ENCODE measurements at places on chromosomes 16 and 17.

- DNase-seq, result no peak
Measured at GRCh38 chr16:11046382-11046931, 102.1 kb downstream of the CLEC16A start.

DNA sequence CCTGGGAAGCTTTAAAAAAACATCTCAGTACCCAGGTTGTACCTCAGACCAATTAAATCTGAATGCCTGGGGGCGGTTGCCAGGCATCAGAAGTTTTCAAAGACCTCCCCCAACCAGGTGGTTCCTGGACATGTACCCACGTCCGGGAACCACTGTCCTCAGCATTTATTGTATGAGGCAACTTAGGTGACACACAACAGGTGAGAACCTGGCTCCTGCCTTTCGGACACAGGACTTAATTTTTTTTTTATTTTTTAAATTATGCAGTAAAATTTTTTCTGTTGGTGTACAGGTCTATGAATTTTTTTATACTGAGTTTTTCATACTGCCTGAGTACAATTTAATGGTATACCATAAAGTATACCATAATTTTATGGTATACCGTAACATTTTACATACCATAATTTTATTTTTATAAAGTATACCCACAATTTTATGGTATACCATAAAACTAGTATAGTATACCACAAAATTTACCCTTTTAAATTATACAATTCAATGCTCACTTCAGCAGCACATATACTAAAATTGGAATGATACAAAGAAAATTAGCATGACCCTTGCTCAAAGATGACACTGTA, 38.7 kb upstream of the DHX8 start:
- DNase-seq, result no peak

GRCh38 chr17:7633093-7633492, 3.2 kb downstream of the SHBG start:
- DNase-seq, result no peak

DNA sequence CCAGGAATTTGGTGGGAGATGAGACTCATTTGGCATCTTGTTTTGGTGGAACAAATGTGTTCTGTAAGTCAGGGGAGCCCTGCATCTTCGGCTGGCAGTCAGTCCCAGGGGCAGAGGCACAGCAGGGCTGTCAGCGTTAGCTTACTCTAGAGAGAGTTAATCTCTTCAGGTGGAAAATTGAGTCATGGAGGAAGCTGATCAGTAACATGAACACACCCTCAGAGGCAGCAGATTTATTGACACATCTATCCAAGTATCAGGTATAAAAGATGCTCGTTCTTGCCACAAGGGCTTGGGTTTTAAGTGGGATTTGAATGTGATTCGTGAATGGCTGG, 55.2 kb downstream of the EPN2 start:
- no peak for DNase-seq

GRCh38 chr16:83954577-83955016, 1.6 kb downstream of the OSGIN1 start:
- DNase-seq, result no peak

DNA sequence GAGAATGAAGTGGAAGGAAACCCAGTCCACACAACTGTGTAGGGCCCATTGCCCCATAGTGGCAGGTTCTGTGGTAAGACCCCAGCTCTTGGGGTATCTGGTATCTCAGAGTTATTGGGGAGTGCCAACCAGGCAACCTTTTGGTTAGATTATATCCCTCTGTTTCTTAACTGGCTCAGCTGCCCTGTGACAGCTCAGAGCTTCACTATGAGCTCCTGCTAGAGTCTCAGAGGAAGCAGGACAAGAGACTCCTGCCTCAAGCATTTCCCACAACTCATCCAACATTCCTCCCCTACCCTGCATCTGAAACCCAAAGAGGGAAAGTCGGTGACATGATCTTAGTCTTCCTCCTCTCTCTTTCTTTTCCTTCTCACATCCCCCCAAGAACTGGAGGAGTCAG, 292.3 kb downstream of the SHISA9 start:
- no peak for DNase-seq

DNA sequence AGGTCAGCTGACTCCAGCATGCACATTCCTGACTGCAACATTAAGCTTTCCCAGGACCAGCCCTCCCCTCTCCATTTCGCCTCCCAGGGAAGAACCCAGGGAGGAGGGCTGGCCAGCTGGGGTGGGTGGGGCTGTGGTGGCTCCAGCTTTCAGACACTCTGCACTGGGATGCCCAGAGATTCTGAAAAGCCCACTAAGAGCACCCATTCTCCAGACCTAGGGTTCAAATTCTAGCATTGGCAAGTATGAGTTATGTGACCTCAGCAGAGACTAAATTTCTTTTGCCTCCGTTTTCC, 7.8 kb downstream of the DLX3 start:
- no peak for DNase-seq

DNA sequence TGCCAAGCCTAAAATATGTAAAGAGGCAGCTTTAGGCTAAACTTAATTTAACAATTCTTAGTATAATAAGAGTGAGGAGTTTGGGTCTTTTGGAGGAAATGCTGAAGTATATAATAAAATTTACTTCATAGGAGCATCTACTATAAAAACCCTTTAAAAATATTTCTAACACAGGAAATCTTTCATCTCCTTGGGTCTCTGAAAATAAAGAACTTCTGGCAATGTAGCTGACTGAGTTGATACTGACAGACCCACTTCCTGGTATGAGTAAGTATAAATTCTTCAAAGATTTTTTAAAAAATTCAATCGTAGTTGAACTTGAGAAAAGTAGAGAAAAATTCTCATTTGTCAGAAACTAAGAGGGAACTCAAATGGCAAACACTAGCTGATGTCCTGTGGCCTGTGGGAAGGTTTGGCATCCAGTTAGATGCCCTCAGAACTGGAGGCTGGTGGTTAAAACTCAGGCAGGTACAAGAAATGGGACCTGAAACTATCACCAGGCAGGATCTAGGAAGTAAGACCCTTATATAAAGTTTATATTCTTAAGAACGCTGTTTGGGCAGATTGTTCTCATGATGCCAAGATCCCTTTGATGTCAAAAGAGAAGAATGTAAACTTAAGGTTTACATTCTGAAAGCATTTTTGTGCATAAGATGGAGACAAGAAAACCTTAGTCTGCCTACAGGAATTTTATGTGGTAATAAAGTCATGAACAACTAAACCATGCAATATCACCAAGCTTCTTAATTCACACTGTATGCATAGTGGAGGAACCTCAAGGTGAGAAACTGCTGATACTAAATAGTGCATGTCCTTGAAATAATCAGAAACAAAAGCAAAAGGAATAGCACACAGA, 6.2 kb downstream of the KRTAP4-6 start:
- no peak for DNase-seq

DNA sequence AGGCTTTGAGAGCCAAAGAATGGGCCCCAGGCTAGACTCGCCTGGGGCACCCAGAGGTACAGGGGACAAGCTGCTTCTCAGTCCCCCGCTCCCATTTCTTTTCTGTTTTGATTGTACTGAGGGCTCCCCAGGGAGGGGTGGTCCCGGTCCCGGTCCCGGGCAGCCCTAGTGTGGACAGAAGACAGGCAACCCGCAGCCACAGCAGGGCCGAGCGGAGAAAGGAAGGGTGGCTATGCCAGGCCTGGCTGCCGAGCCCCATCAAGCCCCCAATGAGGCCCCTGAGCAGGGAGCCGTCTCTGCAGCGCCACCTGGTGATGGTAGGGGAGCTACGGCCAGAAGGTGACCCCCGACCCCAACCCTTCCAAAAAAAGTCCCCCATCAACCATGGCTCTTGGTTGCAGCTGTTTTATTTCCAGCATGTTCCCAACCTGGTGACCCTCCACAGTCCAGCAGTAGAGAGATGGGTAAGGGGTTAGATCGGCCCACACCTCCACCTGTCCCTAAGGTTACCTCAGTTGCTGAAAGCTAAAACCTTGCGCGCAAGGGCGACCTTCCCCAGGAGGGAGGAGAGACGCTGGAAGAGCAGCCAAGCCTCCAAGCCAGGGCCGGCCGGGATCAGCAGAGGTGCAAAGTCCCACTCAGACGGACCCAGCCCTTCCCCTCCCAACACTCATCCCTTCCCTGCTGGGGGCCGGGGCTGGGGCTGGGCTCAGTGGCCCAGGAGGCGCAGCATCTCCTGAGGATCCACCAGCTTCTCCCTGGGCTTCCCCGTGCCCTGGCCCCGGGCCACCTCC, 2.6 kb upstream of the GRIN2C start:
- no peak for DNase-seq

- no peak for DNase-seq
Measured at GRCh38 chr16:15658149-15658548, 8.1 kb downstream of the NDE1 start.

Data from skeletal muscle cell (primary cell).